ENCODE measurements at places on chromosomes 5 and 9. TPM values are rescaled to one million over a fixed set of nuclear protein-coding genes. Genes with fewer than 3 reads are reported as not detected.

CSF2 gene
- not detected for total RNA-seq

CD14 gene
- 35.5 TPM for total RNA-seq

ALDH1A1 gene
- total RNA-seq, result 91.0 TPM

SOX30 gene
- total RNA-seq, result 0.28 TPM

ZNF608 gene
- 23.1 TPM for total RNA-seq

GALNT10 gene
- 52.6 TPM for total RNA-seq

IL4 gene
- not detected for total RNA-seq

CYSTM1 gene
- 162 TPM for total RNA-seq

IFNB1 gene
- not detected for total RNA-seq

SLC25A25 gene
- 26.2 TPM for total RNA-seq

FBLL1 gene
- total RNA-seq, result not detected

SLCO6A1 gene
- not detected for total RNA-seq

CAMSAP1 gene
- total RNA-seq, result 13.4 TPM

GPR150 gene
- 0.37 TPM for total RNA-seq

SLC6A7 gene
- total RNA-seq, result 13.2 TPM

GABBR2 gene
- total RNA-seq, result not detected

CERT1 gene
- 41.2 TPM for total RNA-seq

PLEKHG4B gene
- total RNA-seq, result not detected

CMYA5 gene
- 0.70 TPM for total RNA-seq

MYMK gene
- not detected for total RNA-seq

CTSV gene
- total RNA-seq, result 5.4 TPM

ARID3C gene
- not detected for total RNA-seq

NIPAL4 gene
- 0.84 TPM for total RNA-seq

TMEM167A gene
- total RNA-seq, result 79.4 TPM

CARD6 gene
- total RNA-seq, result 3.5 TPM

ZDHHC11B gene
- 15.9 TPM for total RNA-seq

TOR1A gene
- total RNA-seq, result 36.9 TPM

NDST1 gene
- total RNA-seq, result 73.9 TPM

PROB1 gene
- 0.55 TPM for total RNA-seq

MCIDAS gene
- total RNA-seq, result not detected

CCDC192 gene
- not detected for total RNA-seq

NMUR2 gene
- total RNA-seq, result not detected

DEPDC1B gene
- 5.3 TPM for total RNA-seq

ADRA1B gene
- total RNA-seq, result 2.5 TPM

Measured in left colon (tissue), 2 donors.